ENCODE measurements at places on chromosomes 3 and 15. TPM values are rescaled to one million over a fixed set of nuclear protein-coding genes. Genes with fewer than 3 reads are reported as not detected.

Gene LCTL
- not detected for polyA plus RNA-seq

Gene ADPRH
- not detected for polyA plus RNA-seq

DNA sequence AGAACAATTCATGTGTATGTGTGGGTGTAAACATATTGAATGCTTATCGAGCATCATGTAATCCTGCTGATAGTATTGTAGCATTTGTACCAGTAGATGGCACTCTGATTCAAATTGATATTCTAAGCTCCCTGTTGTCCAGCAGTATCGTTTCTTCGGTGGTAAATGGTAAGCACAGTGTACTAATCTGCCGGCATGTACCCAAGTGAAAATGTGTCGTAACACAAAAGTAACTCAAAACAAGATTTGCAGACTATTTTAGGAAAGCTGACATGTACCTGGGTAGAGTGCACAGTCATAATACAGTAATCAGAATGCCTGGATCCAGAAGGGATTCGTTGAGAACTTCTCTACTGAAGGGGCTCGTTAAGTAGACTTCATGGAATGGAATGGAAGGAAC lies 31.7 kb upstream of the MNS1 start:
- DNase-seq: peak; percentile 69

GRCh38 chr3:158479051-158479450 lies 91.9 kb upstream of the MLF1 start:
- DNase-seq: no peak

DNA sequence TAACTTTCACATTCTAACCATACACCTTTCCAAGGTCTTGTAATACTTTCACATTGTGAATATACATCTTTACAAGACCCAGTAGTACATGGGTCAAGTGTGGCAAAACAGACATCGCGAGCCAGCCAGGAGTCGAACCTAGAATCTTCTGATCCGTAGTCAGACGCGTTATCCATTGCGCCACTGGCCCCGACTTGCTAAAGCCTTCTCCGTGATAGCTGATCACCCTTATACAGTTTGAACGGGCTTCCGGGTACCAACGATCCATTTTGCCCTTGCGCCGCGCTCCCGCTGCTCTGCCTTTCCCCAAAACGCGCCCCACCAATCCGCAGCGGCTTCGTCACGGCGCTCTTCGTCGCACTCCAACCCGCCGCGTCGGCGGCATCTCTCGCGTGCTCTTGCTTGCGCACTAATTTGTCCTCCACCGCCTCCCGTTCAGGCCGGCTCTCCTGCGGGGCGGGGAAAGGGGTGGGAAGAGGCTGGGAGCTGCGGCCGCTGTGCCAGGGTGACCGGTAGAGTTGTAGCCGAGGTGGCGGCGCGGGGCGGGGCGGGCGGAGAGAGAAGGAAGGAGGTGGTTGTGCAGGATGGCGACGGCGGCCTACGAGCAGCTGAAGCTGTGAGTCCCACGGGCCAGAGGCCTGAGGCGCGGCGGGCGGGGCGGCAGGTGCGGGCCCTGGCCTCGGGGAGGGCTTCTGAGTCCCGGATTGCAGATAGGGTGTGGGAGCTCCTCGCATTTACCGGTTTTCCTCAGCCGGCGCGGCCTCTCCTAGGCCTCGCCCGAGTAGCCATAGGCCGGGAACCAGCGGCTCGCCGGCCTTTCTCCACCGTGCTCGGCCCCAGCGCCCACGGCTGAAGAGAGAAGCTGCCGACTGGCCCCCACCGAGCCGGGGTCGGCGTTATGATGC lies at the start of gene SACM1L:
Gene SACM1L, plus strand, starts transcription at position 515 of the 905 bp plus-strand sequence. Its CDS starts 70 bp downstream, at position 585.
- DNase-seq: peak; percentile 99

DNA sequence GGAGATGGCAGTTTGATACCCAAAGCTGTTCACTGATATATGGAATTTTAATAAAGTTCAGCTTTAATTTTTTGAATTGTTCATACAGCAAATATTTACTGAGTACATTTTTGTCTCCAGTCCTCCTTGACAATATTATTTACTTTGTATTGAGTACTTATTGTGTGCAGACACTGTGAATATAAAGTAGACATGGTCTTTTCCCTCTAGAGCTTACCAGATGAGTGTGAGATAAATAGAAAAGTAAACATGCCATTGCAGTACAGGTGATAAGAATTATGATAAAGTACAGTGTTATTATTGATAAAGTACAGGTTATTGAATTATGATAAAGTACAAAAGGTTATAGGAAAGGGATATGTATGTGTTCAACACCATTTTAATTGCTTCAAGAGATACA lies 2.1 kb downstream of the UBA5 start:
- no peak for DNase-seq

- DNase-seq: no peak
Observed at GRCh38 chr3:36656873-36657272, 107.5 kb downstream of the DCLK3 start.

DNA sequence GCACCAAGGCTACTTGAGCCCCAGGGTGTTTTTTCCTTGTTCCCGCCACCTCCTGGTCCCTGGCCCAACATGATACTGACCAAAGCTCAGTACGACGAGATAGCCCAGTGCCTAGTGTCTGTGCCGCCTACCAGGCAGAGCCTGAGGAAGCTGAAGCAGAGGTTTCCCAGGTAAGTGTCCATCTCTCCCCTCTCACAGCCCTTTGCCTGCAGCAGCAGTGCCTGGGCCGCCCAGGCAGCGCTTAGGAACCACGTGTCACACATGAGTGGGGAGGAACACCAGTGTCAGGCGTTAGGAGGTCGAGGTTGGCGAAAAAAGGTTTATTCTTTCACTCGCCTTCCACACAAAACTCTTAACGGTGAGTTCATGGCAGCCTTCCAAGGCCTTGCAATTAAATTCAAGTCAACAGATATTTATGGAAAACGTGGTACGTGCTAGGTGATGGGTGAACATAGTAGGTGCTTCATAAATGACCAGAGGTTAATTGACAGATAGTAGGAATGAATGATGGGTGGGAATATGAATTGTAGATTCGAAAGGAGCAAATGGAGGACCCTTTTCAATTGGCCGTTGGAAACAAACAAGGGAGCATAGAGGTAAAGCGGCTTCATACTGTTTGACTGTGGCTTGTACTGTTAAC lies 486 bp downstream of the CDIN1 start:
- DNase-seq: no peak
